NCI-H1417 treated with DMSO at 0.1 percent for 48 hours (cell line): ENCODE measurements at places on chromosomes 13 and 19.

GRCh38 chr19:48543121-48543710 lies 8.8 kb upstream of the SULT2B1 start:
- no peak for DNase-seq

DNA sequence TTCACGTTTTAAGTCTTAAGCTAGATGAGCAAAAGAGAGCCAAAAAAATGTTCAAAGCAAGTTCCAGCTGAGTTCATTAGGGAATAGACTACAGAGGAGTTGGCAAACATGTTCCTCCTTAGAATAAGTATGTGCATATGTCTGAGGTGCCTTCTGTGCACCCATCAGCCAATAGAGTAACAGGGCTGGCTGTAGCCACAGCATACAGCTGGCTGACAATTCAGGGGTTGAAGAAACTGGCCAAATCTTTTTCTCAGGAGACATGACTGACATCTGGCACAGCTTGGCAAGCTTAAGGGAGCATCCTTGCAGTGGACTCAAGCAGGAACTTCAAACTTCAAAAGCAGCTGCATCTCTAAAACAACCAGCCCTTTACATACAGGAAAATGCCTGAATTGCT lies 414.8 kb upstream of the PCDH20 start:
- no peak for DNase-seq

DNA sequence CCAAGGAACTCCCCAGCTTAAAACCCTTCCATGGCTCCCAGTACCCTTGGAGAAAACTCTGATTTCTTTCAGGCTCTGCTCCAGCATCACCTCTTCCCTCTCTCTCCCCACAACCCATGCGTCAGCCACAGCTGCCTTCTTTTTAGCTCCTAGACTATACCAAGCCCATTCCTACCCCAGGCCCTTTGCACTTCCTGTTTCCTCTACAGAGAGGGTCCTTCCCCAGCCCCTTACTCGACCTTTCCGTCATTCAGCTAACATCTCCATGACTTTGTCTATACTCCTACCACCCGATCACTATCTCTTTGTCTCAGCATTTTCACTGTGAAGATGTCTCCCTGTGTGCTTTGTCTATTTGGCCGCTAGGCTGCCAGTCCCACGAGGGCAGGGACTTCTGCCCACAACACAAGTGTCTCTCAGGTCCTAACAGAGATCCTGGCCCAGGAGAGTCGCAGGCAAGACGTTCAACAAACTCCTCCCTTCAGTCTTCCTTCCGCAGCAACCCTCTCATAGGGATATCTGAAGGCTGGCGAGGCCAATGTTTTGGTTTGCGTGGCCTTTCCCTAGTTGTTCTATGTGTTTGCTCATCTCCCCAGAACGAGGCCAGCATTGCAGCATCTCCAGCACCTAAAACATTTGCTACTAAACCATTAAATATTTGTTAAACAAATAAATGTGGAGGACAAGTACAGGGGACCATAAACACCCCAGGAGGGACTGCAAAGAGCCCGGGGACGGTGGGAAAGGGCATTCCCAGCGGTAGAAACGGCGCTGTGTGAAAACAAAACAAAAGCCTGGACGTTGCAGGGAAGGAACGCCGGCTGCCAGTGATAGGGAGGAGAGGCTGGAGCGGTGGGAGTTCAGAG lies 816 bp downstream of the CCNP start:
- DNase-seq: no peak

GRCh38 chr19:42092350-42092749 lies 16.4 kb downstream of the ZNF574 start:
- DNase-seq: no peak

GRCh38 chr19:21022996-21023395 lies 2.5 kb downstream of the ZNF430 start:
- no peak for DNase-seq

DNA sequence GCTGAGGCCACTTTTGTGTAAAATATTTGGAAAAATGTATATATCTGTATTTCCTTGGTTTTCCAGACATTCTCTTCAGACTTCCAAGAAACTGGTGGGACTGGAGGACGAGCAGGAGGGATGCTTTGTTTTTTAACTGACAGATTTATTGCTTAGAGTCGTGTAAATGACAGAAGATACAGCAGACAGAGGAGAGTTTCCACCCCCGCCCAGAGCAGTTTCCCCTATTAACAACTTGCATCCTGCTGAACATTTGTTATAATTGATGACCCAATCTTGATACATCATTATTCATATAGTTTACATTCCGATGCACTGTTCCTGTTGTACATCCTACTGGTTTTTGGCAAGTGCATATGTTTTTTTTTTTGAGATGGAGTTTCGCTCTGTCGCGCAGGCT lies 7.1 kb upstream of the DOCK6 start:
- DNase-seq: no peak

- no peak for DNase-seq
Observed at GRCh38 chr13:85186356-85187045, 612.7 kb downstream of the SLITRK6 start.

DNA sequence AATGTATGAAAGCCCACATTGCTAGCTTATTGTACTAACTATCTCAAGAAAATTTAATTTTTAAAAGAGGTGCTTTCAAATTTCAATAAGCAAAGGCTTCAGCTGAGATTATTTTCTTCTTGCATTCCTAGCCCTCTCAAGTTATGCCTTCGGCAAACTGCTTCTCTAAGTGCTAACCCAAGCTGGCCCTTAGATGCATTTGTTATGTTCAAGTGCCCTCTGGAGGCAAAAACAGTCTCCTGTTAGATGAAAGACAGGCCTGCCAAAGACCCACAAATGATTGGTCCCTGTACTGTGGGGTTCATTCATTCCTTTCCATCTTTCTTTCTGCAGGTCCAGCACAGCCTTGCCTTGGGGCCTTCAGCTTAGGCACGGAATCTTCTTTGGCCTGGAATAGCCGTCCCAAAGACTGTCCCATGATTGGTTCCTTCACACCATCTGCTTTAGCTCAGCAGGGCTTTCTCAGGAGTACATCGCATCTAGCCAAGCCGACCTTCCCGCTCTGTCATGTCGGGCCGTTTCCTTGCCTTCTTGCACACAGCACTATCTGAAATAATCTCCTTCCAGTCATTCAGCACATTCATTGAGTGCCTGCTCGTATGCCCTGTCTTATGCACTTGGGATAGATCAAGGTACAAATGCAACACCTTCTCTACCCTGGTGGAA lies 26.4 kb upstream of the TPTE2 start:
- DNase-seq: no peak

DNA sequence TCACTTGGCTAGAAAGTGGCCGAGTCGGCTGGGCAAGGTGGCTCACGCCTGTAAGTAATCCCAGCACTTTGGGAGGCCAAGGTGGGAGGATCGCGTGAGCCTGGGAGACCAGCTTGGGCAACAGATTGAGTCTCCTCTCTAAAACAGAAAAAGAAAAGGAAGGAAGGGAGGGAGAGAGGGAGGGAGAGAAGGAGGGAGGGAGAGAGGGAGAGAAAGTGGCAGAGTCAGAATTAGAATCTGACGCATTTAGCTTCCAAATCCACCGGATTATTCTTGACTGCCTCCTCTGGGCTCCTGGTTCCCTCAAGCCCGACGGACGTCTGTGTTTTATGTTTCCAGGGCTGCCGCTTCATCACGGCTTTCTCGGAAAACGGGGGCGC lies 22.5 kb downstream of the LRFN3 start:
- DNase-seq: no peak

- no peak for DNase-seq
Observed at GRCh38 chr19:31943191-31943661, 402.2 kb upstream of the ZNF507 start.

GRCh38 chr13:74895042-74895796 lies 586.8 kb downstream of the TBC1D4 start:
- DNase-seq: no peak

GRCh38 chr19:38229585-38230073 lies 5.6 kb upstream of the DPF1 start:
- DNase-seq: peak; percentile 60

GRCh38 chr13:47170971-47171370 lies 274.1 kb upstream of the HTR2A start:
- DNase-seq: no peak

- DNase-seq: no peak
Observed at GRCh38 chr19:28737021-28737895, 475.7 kb downstream of the UQCRFS1 start.

DNA sequence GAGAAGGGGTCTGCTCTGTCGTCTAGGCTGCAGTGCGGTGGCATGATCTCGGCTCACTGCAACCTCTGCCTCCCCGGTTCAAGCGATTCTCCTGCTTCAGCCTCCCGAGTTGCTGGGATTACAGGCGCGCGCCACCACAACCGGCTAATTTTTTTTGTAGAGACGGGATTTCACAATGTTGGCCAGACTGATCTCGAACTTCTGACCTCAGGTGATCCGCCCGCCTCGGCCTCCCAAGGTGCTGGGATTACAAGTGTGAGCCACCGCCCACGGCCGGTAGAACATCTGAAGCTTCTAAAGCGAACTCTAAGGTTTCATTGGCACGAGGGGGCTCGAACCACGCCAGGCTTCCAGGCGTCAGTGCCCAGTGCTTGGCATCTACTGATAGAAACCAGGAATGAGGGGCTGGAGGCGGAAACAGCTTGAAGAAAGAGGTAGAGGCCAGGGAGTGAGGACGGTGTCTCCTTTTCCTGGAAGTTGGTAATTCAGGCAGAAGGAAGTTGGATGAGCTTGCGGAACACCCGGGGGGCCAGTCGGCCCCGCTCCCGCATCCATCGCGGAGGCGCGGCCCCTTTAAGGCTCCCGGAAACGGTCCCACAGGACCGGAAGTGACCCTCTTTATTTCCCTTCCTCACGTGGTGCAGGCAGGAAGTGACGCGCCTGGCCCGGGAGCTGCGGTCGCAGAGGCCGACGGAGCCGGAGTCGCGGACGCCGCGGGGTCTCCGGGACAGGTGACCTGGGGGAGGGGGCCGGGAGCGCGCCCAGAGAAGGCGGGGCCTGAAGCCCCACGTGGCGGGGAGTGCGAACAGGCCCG lies at the start of gene CCDC9:
Gene CCDC9, plus strand, starts transcription at position 647 of the 814 bp plus-strand sequence. CDS start 1,876 bp downstream, outside the sequence.
- DNase-seq: peak; percentile 57

DNA sequence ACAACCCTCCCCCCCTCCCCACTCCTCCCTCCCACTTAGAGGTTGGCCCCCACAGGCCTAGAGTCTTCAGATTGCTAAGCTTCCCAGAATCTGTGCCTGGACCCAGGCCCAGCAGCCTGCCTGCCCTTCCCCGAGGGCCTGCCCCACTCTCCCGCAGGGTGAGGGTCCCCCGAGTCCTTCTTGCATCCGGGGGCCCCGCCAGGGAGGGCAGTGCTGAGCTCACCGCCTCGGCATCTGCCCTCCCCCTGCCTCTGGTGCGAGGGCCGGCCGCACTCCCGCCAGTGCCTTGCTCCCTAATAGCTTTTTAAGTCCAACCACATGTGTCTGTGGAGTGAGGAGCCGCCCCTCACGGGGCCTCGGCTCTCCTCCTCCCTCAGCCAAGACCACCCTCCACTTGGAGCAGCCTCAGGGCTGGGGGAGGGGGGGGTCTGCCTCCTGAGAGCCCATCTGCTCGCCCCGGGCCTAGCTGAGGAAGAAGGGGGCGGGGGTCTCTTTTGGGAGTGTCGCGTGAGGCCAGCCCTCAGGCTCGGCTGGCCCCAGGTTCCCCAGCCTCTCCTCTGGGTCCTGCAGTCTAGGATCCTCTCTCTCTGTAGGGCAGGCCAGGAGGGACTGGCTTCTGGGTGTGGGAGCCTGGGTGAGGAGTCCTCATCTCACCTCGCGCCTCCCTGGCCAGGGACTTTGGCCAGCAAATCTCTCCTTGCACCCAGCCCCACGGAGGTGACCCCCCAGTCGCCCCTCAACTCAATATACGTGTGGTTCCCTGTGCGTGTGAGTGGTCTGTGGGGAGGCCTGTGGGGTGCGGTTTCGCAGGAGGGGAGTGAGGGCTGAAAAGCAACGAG lies 47.2 kb downstream of the LYL1 start:
- DNase-seq: no peak

- DNase-seq: no peak
Observed at GRCh38 chr19:55189403-55189835, 9.3 kb upstream of the SYT5 start.

DNA sequence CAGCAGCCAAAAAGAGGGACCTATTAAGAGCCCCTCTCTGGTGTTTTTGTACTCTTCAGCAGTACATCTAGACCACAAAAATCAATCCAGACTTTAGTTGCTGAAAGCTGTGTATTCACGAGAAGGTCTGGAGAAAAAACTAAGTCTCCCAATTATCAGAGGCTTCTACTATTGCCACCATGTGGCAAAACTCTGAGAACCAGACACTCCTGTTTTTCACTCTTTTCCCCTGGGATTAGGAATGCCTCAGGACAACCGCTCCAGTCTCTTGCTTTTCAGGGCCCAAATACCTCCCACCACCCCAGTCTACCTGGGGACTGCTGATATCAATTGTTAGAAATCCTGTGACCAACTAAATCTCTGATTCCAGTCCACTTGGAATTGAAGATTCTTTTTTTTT lies 30.1 kb upstream of the OBI1 start:
- DNase-seq: no peak

DNA sequence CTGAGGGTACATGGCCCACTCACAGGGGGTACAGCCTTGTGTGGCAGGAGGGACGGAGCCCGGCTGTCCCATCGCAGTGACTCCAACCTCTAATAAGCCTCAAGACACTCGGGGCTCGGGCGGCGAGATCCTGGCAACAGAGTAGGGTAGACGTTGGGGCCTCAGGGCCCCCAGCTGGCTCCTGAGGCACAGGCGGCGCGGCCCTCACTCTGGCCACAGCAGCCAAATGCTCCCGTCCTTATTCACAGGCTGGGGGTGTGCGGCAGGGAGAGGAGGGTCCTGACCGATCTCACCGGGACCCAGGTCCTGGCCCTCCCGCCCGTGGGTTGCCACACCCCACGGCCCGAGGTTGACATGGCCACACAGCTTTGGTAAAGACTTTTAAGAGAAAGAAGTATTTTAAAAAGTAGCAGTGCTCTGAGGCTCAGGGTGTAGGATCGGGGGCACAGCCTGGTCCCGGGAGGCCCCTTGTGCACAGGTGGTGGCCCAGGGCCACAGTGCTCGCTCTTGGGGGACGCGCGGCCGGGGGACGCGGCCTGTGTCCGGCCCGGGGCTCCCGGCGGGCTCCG lies 7.6 kb downstream of the SLC39A3 start:
- DNase-seq: no peak

DNA sequence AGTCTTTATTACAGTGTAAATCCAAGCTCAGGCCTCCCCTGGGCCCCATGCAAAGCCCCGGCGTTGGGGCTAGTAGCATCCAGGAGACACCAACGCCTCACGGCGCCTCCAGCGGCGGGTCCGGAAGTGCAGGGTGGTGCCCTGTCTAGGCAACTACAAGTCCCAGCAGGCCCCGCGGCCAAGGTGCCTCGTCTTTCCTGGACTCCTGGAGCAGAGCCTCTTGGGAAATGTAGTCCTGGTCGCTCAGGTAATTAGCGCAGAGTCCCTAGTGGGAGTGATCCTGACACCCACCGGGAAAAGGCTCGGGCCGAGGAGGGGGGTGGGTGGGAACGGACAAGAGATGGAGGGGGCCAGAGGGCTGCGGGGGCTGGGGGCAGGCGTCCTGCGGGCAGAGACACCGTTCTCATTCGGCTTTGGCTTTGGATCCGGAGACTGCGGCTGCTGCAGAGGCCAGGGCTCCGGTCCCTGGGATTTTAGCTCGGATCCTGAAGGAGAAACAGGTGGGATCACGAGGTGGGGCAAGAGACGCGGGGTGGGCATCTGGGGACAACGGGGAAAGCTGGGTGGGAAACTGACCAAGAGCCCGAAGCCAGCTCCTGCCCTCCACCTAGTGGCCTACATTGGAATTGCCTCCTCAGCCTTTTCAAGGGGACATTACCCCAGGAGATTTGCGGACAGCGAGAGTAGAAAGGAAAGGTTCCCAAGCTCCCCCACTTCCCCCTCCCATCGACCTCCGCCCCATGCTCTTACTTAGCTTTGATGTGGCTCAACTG lies 11.4 kb downstream of the RTN2 start:
- peak; percentile 35 for DNase-seq

- peak; percentile 85 for DNase-seq
Observed at GRCh38 chr19:48637449-48637947, 319 bp upstream of the DBP start.
